Osteoblast (primary cell): ENCODE measurements at places on chromosomes 5 and 9. TPM values are rescaled to one million over a fixed set of nuclear protein-coding genes. Genes with fewer than 3 reads are reported as not detected.

The GGTA1 gene
- not detected in 2 replicates for total RNA-seq

The RAI14 gene
- total RNA-seq = 138 and 149 TPM in 2 replicates

DNA sequence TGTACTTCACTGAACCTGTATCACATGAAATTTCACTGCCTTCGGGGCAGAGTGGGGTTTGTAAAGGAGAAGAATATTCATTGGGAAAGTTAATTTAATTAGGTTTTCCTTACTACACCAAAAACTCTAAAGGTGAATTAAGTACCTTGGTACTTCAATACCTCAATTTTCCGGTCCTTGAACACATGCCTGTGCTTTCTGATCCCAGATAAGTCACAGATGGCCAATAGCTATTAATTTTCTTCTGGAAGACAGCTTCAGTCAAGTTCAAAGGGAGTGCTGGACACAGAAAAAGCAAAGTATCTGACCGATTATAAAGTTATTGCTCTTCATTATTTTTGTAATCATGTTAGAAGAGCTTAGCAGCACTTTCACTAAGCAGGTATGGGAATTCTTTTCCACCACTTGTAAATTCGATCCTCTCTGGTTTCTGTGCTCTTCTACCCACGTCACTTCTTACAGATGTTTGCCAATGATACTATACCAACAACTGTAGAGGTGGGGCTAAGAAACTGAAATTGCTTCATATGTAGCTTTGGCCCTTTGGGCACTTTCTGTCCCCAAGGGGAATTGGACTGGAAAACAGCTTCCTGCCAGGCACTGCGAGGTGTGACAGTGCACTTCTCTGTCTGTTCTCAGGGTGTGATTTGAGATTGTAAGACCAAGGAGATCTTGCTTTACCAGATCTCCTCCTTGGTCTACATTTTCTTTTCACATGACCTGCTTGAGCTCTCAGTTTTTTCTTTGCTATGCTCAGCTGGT is 164.0 kb downstream of the CCDC192 start:
- DNase-seq = no peak
- peaks cover 7% of the 10 kb centered on the region for H3K4me1 ChIP-seq
- no peaks in the 10 kb centered on the region for H3K36me3 ChIP-seq
- H3K27ac ChIP-seq = no peak overlapping the region

DNA sequence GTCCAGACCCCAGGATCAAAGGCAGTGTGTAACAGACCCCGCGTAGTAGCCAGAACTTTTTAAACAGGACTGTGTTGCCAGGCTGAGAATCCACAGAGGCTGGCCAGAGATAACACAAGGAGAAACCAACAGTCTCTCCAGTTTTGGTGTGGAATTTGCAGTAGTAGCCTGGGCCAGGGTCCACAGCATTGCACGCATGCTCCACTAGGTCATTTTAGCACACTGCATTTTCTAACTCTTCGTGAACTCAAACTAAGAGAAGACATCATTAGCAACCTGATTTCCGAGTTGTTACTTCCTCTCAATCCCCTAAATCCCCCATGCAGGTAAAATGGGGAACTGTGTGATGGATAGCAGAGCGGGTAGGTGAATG is 119.6 kb downstream of the BOD1 start:
- no peaks in the 10 kb centered on the region for H3K36me3 ChIP-seq
- no peak overlapping the region for H3K27ac ChIP-seq
- no peak for DNase-seq
- H3K27me3 ChIP-seq = no peaks in the 10 kb centered on the region

DNA sequence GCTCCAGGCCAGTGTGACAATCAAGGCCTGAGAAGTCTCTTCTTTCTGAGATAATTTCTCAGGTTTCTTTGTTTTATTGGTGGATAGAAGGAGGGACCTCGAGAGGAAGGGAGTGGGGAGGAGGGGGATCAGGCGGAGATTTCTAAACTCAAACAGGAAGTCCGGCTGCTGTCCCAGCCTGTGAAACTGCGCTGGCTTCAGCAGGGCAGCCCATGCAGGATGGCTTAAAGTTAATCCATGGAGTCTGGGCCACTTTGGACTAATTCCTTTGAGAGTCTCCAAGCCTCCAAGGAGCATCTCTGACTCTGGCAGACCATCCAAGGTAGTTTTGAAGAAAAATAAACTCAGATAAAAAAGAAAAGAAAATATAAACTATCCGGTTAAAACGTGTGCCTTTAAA is 378.5 kb downstream of the MLLT3 start:
- no peaks in the 10 kb centered on the region for H3K4me1 ChIP-seq
- no peaks in the 10 kb centered on the region for H3K36me3 ChIP-seq
- peaks cover 2% of the 10 kb centered on the region for H3K27me3 ChIP-seq
- H3K27ac ChIP-seq = no peak overlapping the region
- no peak overlapping the region for H3K4me3 ChIP-seq

DNA sequence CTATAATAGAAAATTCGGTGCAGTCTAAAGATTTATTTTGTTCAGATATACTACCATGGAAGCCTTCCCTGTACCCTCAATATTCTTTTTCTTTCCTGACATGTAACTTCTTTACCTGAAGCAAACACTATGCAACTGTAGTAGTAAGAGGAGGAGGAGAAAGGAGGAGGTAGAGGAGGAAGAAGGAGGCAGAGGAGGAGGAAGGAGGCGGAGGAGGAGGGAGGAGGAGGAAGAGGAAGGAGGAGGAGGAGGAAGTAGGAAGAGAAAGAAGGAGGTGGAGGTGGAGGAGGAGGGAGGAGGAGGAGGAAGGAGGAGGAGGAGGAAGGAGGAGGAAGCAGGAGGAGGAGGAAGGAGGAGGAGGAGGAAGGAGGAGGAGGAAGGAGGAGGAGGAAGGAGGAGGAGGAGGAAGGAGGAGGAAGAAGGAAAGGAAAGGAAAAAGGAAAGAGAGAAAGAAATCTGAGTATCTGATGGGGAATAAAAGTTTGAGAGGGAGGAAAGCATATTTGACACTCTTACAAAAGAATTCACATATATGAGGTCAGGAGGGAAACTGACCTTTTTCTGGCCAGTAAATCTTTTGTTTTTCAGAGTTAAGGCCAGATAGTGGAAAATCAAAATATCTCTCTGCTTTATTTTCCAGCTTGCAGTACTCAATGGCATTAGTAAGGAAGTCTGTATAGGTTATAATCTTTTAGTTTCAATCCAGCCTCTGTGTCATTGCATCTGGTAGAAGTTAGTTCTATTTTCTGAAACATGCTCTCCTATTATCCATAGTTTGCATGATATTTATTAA is 114.5 kb upstream of the LPAR1 start:
- DNase-seq = no peak
- no peak overlapping the region for H3K27ac ChIP-seq
- no peaks in the 10 kb centered on the region for H3K36me3 ChIP-seq
- no peaks in the 10 kb centered on the region for H3K27me3 ChIP-seq
- peaks cover 5% of the 10 kb centered on the region for H3K4me1 ChIP-seq
